ENCODE measurements at places on chromosomes 7 and 10.

DNA sequence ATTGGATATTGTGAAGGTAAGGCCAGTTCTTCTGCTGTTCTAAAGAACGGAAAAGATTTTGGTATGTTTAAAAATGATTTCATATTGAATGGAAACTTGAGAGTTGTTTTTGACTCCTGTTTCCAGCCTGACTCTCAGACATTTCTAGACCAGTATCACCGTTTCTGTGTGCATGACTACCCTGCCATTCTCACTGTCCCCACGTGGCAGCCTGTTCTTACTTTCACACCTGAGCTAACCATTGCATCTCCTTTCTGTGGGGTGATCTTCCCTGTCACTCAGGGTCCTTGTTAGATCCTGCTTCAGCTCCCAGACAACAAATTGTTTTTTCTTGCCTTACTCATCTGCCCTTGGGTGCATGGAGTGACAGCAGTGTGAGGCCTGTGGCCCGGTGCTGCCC is 38.9 kb downstream of the GLRX3 start:
- DNase-seq: no peak

DNA sequence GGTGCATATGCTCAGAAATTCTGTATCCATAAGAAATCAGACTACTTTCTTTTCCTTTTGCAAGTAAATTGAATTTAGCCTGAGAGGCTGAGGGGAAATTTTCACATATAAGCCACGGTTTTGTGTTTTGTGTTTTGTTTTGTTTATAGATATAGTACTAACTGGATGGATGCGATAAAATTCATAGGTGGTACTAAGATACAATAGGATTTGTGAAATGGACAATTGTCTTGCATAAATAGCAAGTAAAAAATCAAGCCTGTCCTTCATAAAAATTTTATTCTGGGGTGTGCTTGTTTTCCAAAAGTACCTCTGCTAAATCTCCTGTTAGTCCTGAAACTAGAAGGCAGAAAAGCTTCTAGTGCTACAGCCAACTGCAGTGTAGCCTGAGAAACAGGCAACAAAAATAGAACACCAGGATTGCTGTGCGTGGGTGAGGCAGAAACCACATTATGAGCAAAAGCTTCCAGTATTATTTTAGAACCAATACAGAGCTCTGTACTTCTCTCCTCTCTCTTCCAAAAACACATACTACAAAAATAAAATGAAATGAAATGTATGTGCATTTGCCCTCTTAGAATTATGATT is 634 bp upstream of the HDAC9 start:
- peak; percentile 53 for DNase-seq

- peak; percentile 24 for DNase-seq
Observed at GRCh38 chr10:52526251-52526823, 212.3 kb downstream of the DKK1 start.

DNA sequence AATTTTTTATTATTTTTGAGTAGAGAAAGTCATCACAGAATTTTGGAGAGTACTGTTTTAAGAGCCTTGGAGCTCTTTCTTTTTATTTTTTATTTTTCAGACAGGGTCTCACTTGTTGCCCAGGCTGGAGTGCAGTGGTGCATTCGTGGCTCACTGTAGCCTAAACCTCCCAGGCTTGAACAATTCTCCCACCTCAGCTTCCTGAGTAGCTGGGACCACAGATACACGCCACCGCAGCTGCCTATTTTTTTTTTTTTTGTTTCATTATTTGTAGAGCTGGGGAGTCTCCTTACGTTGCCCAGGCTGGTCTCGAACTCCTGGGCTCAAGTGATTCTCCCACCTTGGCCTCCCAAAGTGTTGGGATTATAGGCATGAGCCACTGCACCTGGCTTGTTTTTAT is 10.6 kb downstream of the CPA4 start:
- no peak for DNase-seq

Measured in cardiac fibroblast (primary cell).